Esophagus squamous epithelium (tissue), 5 donors: ENCODE measurements at places on chromosomes 1 and 21.

- DNase-seq: peak; percentile 93
Measured at GRCh38 chr1:26431979-26432695, at the start of gene DHDDS. DHDDS (plus strand) TSS chr1:26432321; CDS start chr1:26432946, 625 bp downstream.

DNA sequence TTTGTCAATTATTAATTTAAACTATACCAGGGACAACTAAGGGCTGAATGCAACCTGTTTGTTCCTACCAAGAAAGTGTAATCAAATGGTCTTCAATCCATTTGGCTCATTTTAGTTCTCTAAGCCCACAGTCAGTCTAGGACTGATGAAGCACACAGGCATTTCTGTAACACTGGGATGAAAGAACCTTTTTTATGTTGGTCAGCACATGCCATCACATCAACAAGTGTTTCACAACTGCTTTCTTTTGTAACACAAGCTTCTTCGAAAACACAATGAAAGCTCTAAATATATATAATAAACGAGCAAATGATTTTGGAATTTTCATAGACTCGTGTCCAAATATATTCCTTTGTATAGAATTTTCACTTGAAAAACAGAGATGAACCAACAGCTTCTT is 28.8 kb downstream of the HEATR1 start:
- no peak for DNase-seq

- no peak for DNase-seq
Measured at GRCh38 chr1:217363319-217363718, 267.6 kb downstream of the GPATCH2 start.

DNA sequence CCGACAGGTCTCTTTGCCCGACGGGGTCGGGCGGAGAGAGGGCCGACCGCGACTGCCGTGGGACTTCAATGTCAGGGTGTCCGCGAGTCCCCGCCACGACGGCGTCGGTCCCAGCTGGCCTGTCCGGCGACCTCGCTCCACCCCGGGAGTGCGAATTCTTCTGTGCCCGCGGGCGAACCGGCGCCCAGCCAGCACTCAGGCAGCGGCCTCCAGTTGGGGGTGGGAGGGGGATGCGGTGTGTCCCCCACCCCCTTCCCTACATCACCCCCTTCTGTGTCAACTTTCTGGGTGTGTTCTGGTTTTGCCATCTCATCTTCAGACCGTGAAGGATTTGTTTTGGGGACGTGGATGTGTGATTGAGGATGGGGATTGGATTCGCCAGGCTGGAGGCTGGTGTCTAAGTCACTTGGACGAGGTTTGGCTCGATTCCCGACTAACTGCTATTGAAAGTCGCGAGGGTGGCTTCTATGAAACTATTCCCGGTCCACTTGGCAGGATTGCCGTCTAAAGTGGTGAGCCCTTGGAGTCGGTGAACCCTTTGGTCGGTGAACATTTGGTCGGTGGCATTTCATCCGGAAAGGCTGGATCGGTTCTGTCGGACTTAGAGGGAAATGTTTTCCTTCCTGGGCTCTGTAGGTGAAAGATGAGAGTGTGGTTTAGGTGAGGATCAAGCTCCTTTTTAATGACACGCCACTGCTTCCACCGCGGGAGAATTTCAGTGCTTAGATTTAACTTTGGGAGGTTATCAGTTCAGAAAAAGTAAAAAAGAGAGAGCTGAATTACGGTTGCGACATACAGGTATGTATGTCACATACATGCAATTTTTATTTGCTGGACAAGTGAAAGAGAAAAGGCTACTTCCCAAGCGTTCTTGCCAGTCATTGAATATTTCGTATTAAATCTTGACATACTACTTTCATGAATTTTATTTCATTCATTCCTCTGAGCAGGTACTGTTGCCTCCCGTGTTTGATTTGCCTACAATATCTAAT is 771 bp downstream of the ABCD3 start:
- DNase-seq: no peak

GRCh38 chr1:39026866-39027507 is 837 bp downstream of the NDUFS5 start:
- no peak for DNase-seq

DNA sequence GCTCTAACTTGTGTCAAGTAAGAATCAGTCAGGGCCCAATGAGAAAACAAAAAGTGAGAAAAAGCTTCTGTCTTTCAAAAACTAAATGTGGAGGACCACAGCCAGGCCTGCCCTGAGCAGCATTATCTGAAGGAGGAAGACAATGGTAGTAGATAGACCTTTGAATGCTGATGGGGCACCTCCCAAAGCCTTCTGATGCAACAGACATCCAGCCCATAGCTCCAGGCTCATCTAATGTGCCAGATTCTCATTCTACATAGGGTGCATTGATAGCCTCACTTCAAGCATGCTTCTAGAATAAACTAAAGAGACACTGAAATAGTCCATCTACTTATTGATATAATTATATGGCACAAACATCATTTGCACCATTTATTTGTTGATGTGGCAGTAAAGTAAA is 351.6 kb downstream of the HHIPL2 start:
- DNase-seq: no peak

GRCh38 chr1:182407724-182408123 is 7.3 kb upstream of the TEDDM1 start:
- no peak for DNase-seq

DNA sequence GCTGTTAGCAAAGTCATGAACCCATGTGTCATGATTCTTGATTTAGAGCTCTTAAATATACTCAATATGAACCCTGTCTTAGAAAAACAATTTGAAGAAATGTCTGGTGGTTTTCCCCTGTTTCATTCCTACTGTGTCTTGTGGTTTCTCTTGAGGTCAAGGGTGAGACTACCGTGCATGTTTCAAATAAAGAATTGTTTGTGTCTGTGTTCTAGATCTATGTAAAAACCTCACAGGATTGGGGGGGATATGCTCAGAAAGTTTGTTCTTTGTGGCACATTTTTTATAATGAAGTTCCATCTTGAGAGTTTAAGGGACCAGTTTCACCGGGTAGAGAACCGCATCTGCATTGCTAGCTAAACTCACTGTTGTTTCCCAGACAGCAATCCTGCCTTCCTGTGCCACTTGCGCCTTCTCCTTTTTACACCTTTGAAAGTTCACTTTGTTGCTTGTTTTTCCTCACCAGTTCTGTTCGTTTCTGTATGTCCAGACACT is 30.9 kb upstream of the CACYBP start:
- no peak for DNase-seq

- no peak for DNase-seq
Measured at GRCh38 chr1:43969416-43969745, 429 bp upstream of the DPH2 start.

DNA sequence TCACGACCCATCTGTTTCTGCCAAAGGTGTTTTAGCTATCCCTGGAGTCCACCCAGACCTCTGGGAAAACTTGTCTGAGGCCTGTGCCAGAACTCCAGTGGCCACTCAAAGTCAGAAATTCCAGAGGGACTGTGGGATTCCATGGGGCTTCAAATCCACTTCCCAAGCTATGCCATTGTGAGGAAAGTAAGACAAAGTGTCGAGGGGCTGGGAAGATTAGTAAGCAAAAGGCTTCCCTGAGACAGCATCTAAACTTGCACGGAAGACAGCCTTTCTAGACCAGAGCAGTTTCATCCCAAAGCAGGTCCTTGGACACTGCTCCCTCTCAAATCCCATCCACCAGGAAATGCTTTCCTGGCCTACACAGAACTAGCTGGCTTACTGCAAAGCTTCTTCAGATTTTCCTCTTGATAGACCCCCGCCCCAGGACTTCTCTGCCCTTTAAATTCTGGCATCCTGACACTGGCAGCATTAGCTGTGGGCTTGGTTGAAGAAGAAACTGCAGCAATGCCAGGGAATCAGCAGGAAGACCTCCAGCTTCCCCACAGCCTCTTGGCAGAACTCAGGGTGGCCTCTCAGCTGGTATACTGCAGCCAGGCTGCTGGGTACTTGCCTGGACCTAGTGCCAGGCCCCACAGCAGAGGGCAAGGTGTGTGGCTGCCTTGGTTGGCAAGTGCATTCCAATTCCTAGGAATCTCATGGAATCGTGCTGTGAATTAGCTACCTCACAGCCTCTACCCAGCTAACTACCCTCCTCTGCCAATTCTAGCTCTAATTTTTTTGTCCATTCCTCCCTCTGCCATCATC is 27.3 kb upstream of the LMX1A start:
- no peak for DNase-seq

- no peak for DNase-seq
Measured at GRCh38 chr1:200911361-200911760, 16.7 kb downstream of the INAVA start.

DNA sequence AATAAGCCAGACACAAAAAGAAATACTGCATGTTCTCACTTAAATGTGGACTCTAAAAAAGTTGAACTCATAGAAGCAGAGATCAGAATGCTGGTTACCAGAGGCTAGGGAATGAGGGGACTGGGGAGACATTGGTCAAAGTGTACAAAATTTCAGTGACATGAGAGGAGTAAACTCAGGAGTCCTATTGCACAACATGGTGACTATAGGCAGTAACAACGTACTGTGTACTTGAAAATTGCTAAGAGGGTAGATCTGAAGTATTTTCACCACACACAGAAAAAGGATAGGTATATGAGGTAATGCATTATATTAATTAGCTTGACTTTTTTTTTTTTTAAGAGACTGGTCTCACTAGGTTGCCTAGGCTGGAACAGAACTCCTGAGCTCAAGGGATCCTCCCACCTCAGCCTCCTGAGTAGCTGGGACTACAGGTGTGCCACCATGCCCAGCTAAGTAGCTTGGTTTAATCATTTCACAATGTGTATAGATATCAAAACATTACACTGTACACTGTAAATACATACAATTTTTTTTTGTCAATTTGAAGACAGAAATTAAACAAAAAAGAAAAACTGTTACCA is 7.4 kb downstream of the ZNF496 start:
- DNase-seq: no peak

DNA sequence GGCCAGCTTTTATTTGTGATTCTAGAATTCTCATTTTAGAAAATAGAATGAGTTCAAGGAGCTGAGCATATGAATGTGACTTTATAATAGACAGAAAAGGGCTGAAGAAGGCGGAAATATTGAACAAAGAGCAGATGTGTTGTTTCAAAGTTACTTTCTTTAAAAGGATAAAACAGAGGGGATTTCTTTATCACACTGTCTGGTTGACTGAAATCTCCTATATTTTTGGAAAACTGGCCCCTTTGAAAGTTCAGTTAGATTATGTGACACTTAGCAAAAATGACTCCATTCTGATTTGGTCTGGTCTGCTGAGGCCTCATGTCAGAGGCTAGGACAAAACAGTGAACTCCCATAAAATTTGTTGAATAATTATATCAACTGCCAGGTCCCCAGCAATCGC is 46.4 kb upstream of the DNAH14 start:
- DNase-seq: no peak

GRCh38 chr21:34510148-34511142 is 1.6 kb downstream of the KCNE1 start:
- no peak for DNase-seq

GRCh38 chr21:27425574-27425973 is 458.7 kb upstream of the ADAMTS5 start:
- no peak for DNase-seq

DNA sequence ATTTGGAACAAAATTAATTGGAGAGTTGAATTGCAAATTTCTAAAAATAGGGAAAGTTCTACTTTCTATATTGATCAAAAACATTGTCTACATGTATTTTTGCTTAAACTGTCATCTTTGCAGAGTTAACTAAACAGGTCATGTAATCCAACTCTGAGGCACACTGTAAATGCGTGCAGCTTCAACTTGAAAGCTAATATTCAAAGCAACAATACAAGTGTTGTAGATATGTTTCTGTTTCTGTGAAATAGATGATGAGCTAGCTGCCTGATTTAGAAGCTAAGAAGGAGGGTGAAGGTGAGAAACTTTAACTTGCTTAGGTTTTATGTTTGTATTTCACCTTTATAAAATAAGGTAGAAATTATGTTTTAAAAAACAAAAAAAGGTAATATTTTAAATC is 77.2 kb downstream of the IVNS1ABP start:
- DNase-seq: no peak

- no peak for DNase-seq
Measured at GRCh38 chr1:14974361-14974760, 179.2 kb upstream of the TMEM51 start.

- no peak for DNase-seq
Measured at GRCh38 chr1:248596615-248597014, 885 bp downstream of the OR2T10 start.

DNA sequence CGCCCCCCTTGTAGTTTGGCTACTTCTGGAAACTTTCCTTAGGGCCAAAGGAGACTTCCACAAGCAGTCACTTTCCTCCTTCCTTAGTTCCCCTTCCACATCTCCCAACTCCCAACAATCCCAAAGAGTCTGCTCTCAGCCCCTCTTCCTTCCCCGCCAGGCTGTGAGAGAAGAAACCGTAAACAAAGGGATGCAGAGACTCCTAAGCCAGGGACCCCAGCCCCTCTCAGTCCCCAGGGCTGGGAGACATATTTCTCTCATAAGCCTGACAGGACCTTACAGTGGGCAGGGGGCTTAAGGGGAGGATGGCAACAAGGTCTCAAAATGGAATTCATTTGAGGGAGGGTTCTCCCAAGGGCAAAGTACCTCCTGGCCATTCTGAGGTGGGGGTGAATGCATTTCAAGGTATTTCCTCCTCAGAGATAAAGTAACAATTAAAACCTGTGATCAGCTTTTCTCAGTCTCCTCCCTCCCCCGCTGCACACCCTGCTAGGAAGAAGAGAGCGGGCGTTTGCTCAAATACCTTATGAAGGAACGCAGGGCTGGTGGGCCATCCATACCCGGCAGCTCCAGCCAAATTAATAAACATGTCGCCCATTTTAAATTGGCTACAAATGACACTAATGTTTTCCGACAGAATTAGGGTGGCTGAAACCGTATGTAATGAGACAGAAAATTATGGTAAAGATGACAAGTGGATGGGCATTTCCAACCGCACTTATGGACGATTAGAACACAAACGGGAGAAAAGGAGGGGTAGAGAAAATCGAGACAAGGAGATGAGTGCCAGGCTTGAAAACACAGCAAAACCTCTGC is 4.0 kb downstream of the BARHL2 start:
- DNase-seq: no peak

GRCh38 chr1:58622571-58622970 is 45.5 kb upstream of the TACSTD2 start:
- DNase-seq: no peak

DNA sequence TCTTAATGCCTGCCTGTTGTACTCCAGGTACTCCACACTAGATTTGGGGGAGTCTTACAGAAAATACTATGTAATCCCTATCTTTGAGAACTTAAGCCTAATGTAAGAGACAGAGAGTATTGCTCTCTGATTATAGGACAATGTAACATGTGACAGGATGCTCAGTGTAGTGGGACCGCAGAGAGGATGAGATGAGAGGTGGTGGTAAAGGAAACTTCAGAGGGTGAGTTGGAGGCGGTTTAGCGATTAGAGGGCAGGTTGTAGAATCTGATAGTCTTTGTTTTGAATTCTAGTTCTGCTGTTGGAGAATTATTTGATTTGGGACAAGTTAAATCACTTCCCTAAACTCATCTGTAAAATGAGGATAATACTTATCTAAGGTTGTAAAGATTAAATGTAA is 5.4 kb downstream of the SOAT1 start:
- DNase-seq: no peak
